ENCODE measurements at places on chromosomes 3 and 15.

DNA sequence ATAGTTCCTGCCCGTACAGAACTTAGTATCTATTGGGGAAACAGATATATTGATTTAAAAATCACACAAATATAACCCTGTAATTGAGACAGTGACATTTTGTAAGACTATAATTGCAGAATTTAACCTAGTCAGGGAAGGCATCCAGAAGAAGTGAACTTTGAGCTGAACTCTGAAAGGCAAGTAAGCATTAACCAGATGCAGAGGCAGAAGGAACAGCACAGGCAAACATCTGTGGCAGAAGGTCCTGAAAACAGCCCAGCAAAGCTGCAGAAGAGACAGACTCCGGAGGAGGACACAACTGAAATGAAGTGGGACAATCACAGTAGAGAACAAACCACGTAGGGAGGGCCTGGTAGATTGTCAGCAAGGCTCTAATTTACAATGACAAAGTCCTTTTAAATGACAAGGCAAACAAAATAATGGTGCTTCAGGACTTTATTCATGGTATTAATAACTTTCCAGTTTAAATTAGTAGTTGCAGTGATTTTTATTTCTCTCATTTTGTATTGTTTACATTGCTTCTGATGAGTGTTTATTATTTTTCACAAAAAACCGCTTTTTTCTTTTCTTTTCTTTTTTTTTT, 14.5 kb downstream of the BCL2A1 start:
- DNase-seq, result no peak

DNA sequence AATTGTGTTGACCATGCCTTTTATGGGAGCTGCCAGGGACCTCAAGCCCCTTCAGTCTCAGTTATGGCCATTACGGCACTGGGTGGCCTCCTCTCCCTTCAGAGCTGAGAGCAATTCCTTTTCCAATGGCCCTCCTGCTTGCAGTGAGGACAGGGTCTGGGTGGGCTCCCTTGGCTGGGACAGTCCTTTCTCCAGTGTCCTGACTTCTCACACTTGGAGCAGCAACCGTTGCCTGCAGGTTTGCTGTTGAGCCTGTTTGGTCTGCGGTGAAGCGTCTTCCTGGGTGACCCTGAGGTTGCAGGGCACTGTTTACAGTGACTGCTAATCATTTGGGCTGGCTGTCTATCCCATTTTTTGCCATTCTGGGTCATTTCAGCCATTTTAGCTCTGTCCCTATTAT, 3.5 kb upstream of the CCDC80 start:
- DNase-seq, result no peak

GRCh38 chr3:164794099-164794498, 284.2 kb downstream of the SI start:
- no peak for DNase-seq

DNA sequence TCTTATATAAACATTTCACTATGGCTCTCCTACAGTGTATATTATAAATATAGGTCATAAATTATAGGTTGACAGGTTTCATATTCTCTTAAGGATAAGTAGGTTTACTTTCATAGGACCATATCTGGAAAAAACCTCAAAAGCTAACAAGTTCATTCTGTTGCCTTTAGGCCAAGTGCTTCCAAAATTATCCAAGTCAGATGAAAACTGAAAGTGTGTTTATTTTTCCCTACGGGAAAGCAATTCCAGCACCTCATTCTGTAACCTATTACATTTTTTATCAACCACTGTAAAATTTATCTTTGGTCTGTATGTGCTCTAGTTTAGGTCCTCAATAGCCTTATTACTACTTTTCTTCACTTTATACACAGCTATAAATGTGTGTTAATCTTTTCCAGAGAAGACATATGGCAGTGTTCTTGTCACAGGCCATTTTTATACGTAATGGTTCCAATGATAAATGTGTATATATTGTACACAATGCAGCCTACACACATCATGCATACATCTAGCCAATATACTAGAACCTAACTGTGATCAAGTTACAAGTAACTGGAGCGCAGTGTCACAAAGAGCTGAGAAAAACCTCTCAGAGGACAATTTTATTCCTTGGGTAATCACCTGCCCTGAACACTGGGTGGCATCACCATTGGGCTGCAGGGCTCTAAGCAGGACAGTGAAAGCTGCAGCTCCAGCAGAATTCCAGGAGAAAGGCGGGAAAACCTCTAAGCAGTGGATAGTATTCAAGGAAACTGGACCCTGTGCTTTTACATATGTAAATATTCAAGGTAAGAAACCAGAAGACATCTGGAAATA, 251.3 kb downstream of the CTNNB1 start:
- DNase-seq, result no peak

DNA sequence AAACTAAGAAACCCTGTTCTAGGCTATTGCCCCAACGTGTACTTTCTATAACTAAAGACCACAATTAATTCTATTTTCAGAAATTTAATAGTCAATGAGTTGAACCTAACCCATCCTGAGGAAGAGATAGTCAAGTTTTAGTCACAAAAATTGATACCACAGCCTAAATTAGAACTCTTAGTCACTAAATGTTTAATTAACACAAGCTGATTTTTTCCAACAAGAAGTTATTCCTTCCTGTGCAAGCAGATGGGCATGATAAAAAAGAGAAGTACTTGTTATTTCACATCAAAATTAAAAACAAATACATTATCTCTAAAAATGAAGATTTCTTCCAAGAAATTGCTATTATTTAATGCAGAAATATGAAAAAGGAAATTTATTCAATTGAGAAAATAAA, 38.4 kb upstream of the TERB2 start:
- DNase-seq, result no peak

- no peak for DNase-seq
These were observed 85.8 kb downstream of the GREM1 start for GRCh38 chr15:32803631-32804030.

- DNase-seq, result no peak
These were observed 890.9 kb upstream of the CFAP20DC start for GRCh38 chr3:59940718-59941117.

- DNase-seq, result peak; percentile 32
These were observed 5.1 kb upstream of the SEMA7A start for GRCh38 chr15:74438721-74439316.

DNA sequence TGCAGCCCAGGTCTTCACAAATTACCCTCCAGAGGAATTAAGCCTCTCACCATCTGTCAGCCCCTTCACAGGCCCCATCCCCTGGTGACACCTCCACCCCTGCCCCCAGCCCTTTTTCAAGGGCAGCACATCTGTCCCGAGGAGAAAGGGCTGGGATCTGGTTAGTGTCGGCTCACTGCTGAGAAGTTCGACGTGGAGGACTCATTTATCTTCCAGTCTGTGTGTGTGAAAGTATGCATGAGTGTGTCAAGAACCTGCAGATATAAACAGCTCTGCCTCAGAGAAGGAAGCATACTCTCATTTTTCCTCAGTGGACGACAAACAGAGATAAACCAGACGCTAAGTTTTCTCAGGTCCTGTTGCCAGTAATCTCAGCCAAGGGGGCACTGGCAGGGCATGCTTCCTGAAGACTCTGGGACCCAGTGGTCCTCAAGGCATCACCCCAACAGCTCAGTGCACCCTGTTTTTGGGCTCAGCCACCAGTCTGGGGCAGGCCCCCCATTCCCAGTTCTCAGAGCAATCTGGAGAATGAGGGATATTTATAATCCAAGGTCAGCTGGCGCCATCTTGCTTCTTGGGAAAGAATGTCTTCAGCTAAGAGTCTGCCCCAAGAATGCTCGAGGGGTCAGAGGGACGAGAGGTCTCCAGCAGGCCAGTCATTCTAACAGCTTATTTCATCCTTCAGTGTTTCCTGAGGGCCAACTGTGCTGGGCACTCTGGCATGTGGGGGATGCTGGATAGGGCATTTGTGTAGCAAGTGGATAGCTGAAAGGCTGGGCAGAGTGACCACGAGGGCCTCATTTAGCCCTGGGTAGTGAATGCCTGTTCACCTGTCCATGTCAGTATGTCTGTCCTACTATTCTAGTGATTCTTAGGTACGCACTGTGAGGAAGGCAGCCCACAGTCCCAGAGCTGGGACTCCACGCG, 73.6 kb downstream of the ADCY5 start:
- DNase-seq, result no peak

DNA sequence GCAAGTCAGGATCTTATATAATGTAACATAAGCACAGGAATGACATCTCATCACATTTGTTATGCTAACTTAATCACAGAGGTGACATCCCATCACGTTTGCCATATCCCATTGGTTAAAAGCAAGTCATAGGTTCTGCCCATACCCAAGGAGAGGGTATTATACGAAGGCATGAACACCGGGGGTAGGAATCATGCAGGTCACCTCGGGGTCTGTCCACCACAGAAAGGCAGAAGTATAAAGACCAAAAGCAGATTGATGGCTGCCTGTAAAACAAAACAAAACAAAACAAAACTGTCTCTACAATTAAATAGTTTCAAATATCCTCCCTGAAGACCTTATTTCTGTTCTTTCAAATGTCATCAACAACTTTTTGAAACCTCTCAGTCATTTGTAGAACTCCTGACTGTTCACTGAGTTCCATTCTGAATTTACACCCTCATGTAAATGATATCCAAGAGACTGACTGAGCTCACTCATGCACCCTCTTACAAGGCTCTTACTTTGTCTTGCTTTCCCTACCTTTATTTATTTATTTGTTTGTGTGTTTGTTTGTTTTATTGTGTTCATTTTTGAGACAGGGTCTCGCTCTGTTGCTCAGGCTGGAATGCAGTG, 22.7 kb upstream of the ZNF639 start:
- no peak for DNase-seq

DNA sequence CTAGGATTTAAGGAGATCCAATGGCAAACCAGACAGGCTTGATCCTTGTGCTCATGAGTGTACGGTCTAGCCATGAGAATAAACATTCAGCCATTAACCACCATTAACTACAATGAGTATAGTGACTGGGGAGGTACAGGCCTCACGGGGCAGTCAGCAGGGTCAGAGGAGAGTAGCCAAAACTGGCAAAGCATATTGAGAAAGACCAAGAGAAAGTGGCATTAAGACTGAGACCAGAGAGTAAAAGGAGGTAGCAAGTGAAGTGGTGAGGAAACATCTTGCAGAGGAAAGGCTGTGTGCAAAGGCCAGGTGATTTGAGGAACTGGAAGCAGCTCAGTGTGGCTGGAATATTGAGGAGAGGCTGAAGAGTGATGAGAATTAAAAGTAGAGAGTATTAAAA, 407.2 kb upstream of the LMCD1 start:
- no peak for DNase-seq
